ENCODE measurements at places on chromosomes 5 and 9.

DNA sequence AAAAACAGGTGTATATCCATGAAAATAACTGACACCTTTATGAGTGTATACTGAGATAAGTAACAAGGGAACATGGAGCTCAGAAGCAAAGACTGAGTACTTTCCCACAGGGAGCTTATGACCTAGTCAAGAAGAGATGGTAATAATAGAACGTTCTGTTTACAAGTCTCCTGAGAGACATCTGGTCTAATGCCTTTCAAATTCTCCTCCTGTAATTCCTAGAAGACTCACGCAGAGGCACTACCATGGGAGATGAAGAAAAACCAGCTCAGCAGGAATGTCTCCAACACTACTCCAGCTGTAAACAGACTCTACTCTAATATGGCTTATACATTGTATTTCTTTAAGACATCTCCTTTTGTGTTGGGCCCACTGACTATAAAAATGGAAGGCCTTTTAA is 503.6 kb upstream of the TUSC1 start:
- no peak for DNase-seq

- no peak for DNase-seq
Observed at GRCh38 chr9:105978336-105978735, 284.0 kb downstream of the TMEM38B start.

GRCh38 chr9:136135326-136136126 is 16.9 kb upstream of the TMEM250 start:
- DNase-seq: no peak

DNA sequence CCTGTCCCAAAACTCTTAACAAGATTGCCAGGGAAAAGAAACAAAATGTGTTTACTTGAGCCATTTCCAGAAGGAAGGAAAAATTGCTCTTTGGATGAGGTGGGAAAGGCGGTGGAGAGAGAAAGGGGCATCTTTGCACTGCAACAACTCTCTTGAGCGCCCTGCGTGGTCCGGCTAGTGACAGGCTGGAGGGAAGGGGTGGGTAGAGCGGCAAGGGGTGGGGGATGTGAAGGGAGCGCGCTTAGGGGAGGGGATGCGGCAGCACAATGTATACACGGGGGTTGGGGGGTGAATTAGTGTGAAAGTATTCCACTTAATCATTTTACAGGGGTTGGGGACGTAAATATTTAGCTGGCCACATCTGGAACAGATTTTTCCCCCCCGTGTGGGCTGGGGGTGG is 1.3 kb downstream of the FGF10 start:
- no peak for DNase-seq

- no peak for DNase-seq
Observed at GRCh38 chr5:55564721-55565120, 30.0 kb upstream of the PLPP1 start.

GRCh38 chr5:3199962-3200755 is 395.5 kb upstream of the IRX1 start:
- no peak for DNase-seq

DNA sequence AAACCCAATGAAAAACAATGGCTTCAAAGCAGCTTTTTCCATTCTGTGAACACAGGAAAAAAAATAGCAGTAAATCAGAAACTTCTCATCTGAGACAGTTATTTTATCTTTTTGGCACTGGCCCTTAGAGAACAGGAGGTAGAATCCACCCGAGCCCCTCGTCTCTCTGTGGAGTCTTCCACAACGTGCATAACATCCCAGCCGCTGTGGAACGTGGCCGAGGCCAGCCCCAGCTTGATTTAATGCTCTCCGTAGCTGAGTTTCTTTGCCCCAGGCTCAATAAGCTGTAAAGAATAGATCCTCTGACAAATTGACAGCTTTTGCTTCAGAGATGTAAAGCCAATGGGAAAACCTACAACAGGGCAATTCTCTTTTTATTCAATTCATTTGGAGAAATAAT is 107.9 kb upstream of the DAP start:
- DNase-seq: no peak

- no peak for DNase-seq
Observed at GRCh38 chr5:171310819-171311321, 1.8 kb downstream of the TLX3 start.

GRCh38 chr9:127351182-127352166 is 45.5 kb upstream of the SLC2A8 start:
- DNase-seq: no peak

GRCh38 chr5:140926443-140927227 is 536 bp downstream of the PCDHAC1 start:
- DNase-seq: peak; percentile 58
